H7 (cell line): ENCODE measurements at places on chromosomes 3 and 15. TPM values are rescaled to one million over a fixed set of nuclear protein-coding genes. Genes with fewer than 3 reads are reported as not detected.
A peak's percentile ranks its signal among the peaks of the same experiment; 100 is the strongest.

Gene ROPN1B
- total RNA-seq: 0.41 TPM in 1 of 2 replicates, not detected in the other

Gene DUOXA2
- not detected in 2 replicates for total RNA-seq

- no peak for DNase-seq
Observed at GRCh38 chr3:189626286-189626685, 4.9 kb upstream of the TP63 start.

DNA sequence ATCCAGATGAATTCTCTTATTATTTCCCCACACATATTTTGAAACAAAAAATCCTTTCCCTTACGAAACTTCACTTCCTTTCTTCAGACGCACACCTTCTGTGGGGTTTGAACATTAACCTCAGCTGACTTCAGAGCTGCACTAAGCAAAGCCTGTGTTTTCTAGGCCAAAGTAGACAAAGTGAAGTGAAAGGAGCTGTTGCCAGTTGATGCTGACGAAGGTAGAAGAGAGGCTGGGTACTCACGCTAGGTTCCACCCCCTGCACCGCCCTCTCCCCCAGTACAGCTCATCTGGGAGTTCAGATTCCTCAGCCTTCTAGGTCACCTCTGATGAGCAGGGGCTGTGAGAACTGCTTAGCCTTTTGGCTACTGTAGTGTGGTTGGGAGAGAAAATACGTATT, 24.1 kb downstream of the DUT start:
- DNase-seq: peak; percentile 4

- DNase-seq: no peak
Observed at GRCh38 chr3:174168026-174168425, 691.1 kb upstream of the NAALADL2 start.

DNA sequence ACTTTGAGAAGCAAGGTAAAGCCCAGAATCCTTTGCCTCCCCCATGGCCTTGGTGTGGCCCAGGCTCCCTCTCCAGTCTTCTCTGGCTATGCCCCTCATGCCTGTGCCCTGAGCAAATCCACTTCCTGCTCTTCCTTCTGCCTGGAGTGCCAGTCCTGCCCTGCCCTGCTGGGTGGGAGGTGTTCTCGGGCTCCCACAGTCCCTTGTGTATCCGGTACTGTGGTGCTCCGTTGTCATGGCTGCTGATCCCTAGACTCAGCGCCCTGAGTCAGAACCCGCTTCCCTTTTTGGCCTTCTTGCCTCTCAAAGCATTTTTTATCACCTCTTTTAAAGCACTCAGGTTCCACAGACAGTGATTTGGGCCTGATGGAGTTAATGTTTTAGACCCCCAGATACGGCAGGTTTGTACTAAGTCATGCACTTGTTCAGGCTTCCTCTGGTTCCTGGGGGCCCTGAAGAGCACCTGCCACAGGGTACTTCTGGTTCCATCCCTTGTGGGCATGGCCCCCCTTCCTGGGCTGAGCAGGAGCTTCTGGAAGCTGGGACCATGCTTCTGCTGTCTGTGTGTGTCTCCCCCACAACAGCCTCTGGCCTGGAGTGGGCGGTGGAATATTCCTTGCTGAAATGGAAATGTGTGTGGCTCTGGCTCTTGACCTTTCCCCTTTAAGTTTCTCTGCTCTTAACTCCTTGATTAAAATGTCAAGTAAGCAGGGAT, 29.6 kb upstream of the ADAMTS7 start:
- DNase-seq: no peak

GRCh38 chr15:91099995-91100813, at the start of gene SV2B:
TSS of gene SV2B (plus strand) at chr15:91100257. CDS start at chr15:91226264, 126,007 bp downstream.
- DNase-seq: peak; percentile 84
